ENCODE measurements at places on chromosomes 4 and X. TPM values are rescaled to one million over a fixed set of nuclear protein-coding genes. Genes with fewer than 3 reads are reported as not detected.
A peak's percentile ranks its signal among the peaks of the same experiment; 100 is the strongest.

PAGE1 gene
- not detected for polyA plus RNA-seq

SAP30 gene
- 12.8 TPM for polyA plus RNA-seq

DNA sequence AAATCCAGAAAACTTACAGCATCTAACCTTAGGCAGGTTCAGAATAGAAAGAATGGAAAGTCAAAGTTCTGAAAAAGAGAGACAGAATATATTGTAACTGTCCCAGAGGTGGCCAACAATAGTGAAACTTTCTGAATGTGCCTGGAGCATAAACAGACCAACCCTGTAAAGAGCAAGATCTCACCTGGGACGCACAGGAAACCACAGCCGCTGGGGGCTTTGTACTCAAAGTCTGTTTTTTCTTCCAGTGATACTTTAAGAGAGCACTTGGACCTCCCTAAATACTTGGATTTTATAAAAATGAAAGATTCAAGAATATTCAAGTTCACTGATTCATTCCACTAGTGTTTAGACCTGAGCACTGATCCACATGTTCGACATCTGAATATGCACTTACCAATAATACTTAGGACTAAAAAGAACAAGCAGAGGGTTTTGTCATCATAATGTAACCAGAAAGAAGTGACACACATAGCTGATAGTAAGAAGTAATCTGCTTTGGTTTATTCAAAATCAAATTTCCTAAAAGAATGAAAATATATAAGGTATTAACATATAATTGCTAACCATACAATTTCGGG lies 35.3 kb downstream of the ARAP2 start:
- DNase-seq, result no peak

GRCh38 chrX:85561231-85561630 lies 181.8 kb upstream of the POF1B start:
- DNase-seq, result no peak

DNA sequence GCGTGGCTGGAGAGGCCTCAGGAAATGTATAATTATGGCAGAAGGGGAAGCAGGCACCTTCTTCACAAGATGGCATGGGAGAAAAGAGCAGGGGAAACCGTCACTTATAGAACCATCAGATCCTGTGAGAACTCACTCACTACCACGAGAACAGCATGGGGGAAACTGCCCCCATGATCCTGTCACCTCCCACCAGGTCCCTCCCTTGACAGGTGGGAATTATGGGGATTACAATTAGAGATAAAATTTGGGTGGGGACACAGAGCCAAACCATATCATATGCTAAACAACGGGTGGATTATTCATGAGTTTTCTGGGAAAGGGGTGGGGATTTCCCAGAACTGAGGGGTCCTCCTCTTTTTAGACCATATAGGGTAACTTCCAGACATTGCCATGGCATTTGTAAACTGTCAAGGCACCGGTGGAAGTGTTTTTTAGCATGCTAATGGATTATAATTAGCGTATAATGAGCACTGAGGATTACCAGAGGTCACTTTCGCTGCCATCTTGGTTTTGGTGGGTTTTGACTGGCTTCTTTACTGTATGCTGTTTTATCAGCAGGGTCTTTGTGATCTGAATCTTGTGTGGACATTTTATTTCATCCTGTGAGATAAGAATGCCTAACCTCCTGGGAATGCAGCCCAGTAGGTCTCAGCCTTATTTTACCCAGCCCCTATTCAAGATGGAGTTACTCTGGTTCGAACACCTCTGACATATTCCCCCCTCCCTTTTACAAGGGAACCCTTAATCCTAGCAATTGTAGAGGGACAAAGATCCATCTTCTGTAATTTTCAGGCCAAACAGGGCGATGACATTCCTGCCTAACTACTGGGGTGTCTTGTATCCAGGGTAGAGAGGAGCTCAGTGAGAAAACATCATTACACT lies 27.6 kb upstream of the ZNF81 start:
- no peak for DNase-seq

GRCh38 chrX:40947276-40947675 lies 138.0 kb upstream of the USP9X start:
- no peak for DNase-seq

GRCh38 chrX:100076031-100076430 lies 334.0 kb downstream of the PCDH19 start:
- no peak for DNase-seq

GRCh38 chrX:75301060-75301459 lies 27.2 kb downstream of the UPRT start:
- DNase-seq, result no peak

GRCh38 chrX:123087326-123087725 lies 96.8 kb upstream of the GRIA3 start:
- DNase-seq, result no peak

GPRIN3 gene
- polyA plus RNA-seq, result 8.9 TPM

- DNase-seq, result peak; percentile 39
These were observed 404.6 kb downstream of the PRDM5 start for GRCh38 chr4:120517966-120518365.

DNA sequence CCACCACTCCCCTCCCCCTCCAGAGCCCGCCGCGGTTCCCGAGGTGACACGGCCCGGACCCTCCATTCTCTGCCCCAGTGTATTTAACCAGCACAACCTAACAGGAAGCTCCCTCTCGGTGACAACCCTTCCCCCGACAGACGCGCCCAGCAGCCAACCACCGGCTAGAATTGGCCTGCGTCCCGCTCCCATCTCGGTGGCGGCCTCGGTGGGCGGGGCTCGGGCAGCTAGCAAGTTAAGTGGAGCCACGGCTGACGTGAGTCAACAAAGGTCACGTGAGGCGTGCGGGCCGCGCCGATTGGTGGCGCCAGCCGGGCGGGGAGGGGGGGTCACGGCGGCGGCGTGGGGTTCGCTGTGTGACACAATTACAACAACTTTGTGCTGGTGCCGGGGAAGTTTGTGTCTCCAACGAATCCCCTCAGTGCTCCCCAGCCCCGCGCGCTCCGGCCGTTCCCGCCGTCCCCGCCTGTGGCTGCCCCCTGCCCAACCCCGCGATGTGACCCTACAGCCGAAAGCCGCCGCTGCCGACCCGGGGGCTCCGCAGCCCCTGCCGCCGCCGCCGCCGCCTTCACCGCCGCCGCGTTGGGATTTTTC lies at the start of gene KDM6A:
Gene KDM6A (plus strand): TSS at position 368 of the 594 bp plus-strand sequence. CDS start 364 bp downstream, outside the sequence.
- DNase-seq, result peak; percentile 90

PPP1R2C gene
- polyA plus RNA-seq, result not detected

DNA sequence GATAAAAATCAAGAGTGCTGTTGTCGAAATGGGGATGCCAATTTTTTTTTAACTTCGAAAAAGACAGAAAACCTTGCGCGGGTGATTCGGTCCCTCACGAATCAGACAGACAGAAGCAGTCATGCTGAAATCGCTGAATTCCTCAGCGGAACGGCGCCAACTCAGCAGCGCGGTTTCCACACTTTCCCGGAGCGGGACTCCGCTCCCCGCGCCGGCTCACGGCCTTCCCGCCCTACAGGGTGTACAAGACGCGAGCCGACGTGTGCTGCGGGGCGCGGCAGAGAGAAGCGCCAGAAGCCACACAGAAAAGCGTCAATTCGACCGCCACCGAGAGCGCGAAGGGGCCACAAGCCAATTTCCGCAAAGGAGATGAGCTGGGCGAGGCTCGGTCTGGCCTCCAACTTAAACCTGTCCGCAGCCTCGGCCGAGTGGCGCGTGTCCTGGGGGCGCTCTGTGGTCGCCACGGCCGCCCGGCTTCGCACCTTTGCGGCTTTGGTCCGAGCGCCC lies 1.3 kb downstream of the NEXMIF start:
- no peak for DNase-seq

PTCHD1 gene
- polyA plus RNA-seq, result 0.82 TPM

DNA sequence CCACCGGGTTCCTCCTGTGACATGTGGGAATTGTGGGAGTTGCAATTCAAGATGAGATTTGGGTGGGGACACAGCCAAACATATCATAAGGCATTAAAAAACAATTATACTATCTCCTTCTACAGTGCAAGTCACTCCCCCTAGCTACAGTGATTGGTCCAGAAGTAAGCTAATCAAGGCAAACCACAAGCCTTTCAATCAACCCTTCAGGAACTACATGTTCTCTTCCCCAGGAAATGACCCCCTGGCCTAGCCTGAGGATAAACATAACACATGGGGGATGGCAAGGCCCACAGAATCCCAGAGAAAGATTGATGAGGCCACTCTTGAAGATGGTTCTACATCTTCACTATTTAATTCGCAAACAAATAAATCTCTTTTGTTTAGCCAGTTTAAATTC lies 25.2 kb upstream of the FAM241A start:
- no peak for DNase-seq

DNA sequence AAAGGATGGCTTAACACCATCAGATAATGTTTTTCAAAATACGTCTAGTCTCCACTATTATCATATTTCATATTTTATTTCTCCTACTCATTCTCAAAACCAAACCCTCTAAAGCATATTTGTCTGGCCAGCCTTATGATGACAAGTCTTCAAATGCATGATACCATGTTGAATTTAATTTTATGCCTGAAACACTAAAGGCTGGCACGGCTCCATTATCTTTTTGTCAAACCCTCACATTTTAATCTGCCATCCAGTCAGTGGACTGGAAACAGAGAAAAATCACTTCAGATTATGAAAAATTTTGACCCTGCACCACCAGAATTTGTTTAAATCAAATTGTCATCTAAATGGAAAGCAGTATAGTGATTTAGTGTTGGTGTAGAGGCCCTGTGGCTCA lies 42.9 kb downstream of the SCD5 start:
- no peak for DNase-seq

ADH1A gene
- polyA plus RNA-seq, result 0.56 TPM

UGT8 gene
- polyA plus RNA-seq, result 69.5 TPM

GRCh38 chrX:79573760-79574159 lies 206.6 kb upstream of the ITM2A start:
- DNase-seq, result no peak

DNA sequence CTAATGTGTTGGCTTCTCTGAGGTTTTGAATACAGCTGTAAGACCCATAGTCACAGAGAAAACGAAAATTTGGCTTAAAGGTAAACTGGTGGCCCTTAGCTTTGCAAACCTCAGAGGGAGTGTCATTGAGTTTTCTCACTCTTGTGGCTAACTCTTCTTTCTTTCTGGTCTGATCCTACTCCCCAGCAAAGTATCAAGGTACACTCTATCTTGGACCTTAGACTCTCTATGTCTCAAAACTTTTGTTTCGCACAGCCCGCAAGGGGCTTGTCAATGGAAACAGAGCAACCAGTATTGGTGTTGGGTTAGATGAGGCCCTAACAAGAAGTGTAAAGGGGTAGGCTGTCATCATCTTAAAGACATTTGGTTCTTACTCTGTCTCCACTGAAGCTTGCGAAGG lies 19.8 kb downstream of the APOO start:
- no peak for DNase-seq

- no peak for DNase-seq
These were observed 62.6 kb downstream of the TBC1D9 start for GRCh38 chr4:140693562-140693961.

ZCCHC13 gene
- not detected for polyA plus RNA-seq

GRCh38 chr4:7988437-7988836 lies 48.8 kb upstream of the AFAP1 start:
- no peak for DNase-seq

GRCh38 chr4:115873048-115873447 lies 759.6 kb upstream of the NDST4 start:
- no peak for DNase-seq

DNA sequence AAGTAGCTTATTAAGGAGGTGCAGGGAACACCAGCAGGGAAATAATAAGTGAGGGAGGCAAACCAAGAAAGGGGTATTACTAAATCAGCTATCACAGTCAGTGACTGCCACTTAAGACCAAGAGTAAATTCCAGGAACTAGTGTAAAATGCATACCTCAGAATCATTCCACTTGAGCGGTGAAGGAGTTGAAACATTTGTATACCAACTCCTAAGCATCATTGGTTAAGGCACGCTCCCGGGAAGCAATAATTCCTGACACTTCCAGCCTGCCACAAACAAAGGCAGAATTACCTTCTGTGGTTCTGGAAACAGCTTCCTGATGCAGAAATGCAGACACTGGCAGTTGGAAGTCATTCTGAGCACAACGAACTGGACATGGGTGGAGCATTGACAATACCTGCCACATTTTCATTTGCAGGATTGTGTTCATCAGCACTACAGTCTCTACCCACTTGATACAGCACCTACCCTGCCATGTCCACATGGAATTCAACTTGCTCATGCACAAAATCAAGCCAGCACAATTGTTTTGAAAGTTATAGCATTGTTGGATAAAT lies 82.1 kb downstream of the PPP1R2C start:
- DNase-seq, result no peak

DNA sequence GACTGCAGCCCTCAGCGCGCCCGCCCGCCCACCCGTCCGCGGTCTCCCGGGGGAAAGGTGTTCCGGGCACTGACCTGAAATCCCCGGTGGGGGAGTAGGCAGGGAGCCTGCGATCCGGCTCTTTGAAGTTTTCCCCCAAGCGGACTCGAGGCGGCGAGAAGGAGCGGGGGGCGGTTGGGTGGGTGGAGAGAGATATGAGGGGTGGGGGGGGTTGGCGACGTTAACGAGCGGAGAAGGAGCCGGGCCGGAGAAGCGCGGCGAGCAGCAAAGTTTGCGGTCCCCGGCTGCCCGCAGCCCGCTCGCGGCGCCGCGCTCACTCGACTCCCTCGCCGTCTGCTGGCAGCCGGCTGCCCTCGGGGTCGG lies 636 bp downstream of the BCOR start:
- DNase-seq, result no peak

SLC34A2 gene
- polyA plus RNA-seq, result 25.2 TPM

DNA sequence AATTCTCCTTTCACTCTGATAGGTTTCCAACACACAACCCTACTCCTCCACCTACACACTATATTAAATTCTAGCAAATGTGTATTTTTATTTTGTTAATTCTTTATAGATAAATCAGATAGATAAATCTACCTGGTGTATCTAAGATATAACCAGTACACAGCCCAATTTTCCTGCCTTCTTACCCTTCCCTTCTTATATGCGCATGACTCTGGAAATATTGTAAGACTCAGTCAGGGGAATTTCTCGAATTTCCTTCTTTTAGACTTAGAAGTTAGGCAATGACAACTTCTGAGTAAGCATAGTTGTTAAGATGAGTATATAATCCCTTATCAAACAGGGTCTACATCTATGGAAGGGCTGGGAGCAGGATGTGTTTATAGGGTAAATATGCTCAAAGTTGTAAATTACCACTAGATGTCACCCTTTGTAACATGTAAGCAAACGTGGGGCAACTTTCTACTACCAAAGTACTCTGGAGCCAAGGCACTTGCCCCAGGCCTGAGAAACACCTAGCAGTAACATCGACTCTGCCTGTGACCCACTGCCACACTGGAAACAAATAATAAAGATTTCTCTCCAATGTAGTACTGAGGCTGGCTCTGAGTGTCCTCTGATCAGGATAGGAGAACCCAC lies 444.7 kb downstream of the IQCM start:
- DNase-seq, result no peak

- no peak for DNase-seq
These were observed 1.1 kb downstream of the CXCL1 start for GRCh38 chr4:73870260-73870659.

STOX2 gene
- 9.0 TPM for polyA plus RNA-seq

GRCh38 chr4:109179061-109179460 lies 123.4 kb downstream of the COL25A1 start:
- DNase-seq, result peak; percentile 58

All from left renal pelvis (tissue), 4 donors.